Stimulated activated CD8-positive, alpha-beta memory T cell treated with anti-CD3 and anti-CD28 coated beads, Interleukin-7, amount 100 ng/mL, for 1 hour (primary cell): ENCODE measurements at places on chromosomes 13 and 19.
A peak's percentile ranks its signal among the peaks of the same experiment; 100 is the strongest.

DNA sequence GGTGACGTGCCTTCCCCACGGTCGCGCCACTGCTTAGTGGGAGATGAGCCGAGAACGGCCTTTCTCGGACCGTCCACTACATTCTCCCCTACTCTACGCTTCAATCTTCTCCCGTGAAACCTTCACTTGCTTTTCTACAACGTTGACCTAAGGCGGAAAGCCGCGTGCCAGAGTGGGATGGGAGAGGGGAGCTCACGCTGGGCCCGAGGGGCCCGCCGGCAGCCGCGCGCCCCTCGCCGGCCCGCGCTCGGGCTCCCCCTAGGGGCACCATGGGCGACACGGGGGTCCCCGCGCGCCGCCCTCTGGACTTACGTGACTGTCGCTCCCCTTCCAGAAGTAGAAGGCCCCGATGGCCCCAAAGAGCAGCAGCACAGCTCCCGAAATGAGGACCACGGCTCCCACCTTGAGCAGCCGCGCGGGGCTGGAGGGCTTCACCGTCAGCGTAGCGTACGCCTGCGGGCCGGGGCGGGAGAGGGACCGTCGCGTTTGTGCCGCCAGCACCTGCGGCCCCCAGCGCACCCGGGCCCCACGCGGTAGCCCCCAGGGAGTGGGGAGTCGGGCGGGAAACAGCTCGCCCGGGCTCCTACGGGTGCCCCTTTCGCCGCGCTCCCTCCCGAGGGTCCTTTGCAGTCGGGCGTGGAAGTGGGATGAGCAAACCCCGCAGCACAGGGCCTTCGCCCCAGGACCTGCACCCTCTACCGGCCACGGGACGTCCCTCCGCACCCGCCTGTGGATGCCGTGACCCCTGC is 727 bp downstream of the CNMD start:
- no peak for DNase-seq

GRCh38 chr13:84649853-84650252 is 767.6 kb upstream of the SLITRK1 start:
- no peak for DNase-seq

DNA sequence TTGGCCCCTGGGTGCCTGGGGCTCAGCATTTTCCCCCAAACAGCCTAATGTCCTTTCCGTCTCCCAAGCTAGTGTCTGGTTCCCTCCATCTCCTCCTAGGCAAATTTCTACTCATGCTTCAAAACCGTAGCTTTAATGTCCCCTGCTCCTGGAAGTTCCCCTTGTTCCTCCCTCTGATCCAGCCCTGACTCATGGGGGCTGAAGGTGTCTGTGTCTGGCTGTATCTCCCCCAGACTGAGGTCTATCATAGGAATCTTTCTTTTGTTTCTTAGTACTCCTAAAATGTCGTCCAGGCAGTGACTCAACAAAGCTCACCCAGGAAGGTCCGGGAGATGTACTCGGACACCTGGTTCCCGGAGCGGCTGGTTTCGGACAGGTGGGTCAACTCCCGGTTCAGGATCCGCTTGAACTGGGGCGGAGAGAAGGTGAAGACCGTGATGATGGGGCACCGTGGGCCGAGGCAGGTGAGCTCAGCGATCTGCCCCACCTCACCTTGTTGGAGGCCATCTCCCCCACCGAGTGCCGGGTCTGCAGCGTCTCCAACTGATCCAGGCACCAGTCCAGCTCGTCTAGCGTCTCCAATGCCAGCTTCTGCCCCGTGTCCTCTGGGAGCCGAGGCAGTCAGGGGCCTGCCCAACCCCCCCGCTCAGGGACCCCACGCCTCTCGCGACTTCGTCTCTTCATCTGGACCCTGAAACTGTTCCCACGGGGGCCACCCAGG is 6.2 kb downstream of the PDE4C start:
- DNase-seq = no peak

GRCh38 chr19:4577020-4577782 is 17.7 kb upstream of the SEMA6B start:
- DNase-seq = no peak

GRCh38 chr13:99545979-99546378 is 44.7 kb downstream of the TM9SF2 start:
- DNase-seq = no peak

GRCh38 chr19:6459262-6460098 is at the start of gene SLC25A23:
TSS of gene SLC25A23 (minus strand) at chr19:6459792. CDS start at chr19:6459628, 164 bp downstream.
- no peak for DNase-seq

DNA sequence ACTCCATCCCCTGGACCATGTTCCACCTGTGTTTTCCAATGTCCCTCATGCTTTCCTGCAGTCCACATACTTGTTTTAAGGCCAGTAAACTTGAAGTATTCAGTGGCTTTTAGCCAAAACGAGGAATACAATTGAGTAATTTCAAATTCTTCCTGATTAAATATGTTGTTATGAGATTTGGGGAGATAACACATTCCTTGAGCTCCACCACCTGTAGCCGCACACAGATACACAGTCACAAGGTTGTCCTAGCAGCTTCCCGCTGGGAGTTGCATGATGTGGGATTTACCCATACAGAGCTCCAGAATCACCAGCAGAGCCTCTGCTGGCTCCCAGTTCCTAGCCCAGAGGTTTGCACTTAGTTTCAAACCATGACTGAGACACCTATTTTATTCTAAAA is 53.6 kb upstream of the FRY start:
- no peak for DNase-seq

- DNase-seq = no peak
Observed at GRCh38 chr13:109787135-109787954, 962 bp upstream of the IRS2 start.

DNA sequence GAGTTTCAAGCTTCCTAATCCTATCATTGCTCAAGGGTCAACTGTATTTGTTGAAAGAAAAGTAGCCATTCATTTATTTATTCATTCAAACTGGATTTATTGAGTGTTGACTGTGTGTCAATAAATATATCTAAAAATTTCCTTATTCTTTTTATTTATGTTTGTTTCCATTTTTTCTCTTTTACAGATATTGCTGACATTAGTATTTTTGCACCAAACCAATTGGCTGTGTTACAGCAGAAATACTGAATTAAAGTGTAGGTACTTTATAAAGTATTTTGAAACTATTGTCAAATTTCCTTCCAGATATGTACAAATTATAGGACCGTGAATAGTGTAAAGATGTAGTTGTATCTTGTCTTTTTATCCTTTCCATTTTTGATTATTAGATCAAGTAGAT is 692.0 kb upstream of the SLC10A2 start:
- DNase-seq = no peak

GRCh38 chr13:107928762-107929161 is 286.6 kb downstream of the LIG4 start:
- no peak for DNase-seq

- DNase-seq = no peak
Observed at GRCh38 chr19:2719920-2720776, 1.0 kb downstream of the DIRAS1 start.

GRCh38 chr19:17778968-17779929 is 15.7 kb upstream of the B3GNT3 start:
- DNase-seq = no peak

- no peak for DNase-seq
Observed at GRCh38 chr13:97171136-97171535, 51.0 kb upstream of the MBNL2 start.

GRCh38 chr19:51091126-51091525 is 8.4 kb upstream of the KLK14 start:
- no peak for DNase-seq

DNA sequence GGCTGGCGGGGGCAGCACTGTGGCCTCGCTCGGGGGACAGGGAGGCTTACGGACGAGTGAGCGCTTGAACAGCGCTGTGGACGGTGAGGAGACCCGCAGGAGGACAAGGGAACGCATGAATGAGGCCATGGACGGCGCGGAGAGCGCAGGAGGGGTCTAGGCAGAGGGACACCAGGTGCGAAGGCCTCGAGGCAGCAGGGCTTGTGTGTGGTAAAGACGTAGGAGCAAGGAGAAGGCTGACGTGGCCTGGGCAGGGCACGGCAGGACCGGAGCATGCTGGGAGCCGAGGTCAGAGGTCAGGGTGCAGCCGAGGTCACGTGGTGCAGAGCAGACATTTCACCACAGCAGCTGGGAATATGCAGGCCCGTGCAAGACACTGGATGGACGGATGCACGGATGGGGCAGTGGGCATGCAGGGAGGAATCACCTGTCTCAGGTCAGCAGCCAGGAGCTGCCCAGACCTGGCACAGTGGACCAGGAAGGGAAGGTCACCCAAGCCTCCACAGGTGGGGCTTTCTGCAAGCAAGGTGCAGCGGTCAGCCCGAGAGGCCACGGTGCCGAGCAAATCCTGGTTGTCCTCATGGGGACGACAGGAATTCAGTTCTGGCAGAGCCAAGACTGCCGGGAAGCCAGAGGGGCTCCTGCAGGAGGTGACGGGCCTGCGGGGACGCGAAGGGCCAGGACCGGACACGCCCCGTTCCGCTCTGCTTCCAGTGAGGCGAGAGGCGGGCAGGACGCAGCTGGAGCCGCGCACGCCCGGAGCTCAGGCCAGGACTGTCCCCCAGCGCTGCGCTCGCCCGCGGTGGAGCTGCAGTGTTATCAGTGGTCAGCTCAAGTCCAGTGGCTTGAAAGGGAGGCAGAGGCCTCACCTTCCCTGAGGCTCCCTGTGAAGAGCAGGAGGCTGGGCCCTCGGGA is 72.2 kb downstream of the RASA3 start:
- DNase-seq = no peak

- DNase-seq = no peak
Observed at GRCh38 chr19:33063356-33063752, 1.3 kb downstream of the RHPN2 start.

- no peak for DNase-seq
Observed at GRCh38 chr19:44698492-44699201, at the start of gene CEACAM16. TSS of gene CEACAM16 (plus strand) at chr19:44699151. CDS start at chr19:44701457, 2,306 bp downstream.

- DNase-seq = no peak
Observed at GRCh38 chr13:37492741-37493514, 105.6 kb downstream of the POSTN start.

DNA sequence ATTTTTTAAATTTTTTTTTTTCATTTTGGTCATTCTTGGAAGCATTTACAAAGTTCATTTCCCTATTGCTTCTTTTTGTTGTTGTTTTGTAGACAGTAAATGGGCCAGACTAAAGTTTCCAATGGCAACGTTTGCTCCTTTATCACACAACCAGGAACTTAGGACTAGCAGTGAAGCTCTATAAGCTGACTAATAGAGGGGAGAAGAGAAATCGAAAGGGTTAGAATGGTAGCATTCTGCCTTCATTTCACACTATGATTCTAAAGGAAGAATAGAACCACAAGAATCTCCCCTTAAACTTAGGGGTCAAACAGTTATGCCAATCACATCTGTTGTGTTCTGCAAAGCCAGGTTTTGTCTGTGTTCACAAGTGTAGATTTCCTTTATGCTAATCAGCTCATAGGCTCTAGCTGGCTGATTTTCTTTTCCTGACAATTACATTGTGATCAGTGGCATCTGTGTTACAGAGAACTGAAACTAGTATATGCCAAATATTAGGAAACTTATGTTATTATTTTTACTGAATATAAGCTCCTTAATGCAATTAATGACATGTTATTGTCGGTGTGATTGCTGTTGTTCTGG is 467.3 kb downstream of the DACH1 start:
- no peak for DNase-seq

DNA sequence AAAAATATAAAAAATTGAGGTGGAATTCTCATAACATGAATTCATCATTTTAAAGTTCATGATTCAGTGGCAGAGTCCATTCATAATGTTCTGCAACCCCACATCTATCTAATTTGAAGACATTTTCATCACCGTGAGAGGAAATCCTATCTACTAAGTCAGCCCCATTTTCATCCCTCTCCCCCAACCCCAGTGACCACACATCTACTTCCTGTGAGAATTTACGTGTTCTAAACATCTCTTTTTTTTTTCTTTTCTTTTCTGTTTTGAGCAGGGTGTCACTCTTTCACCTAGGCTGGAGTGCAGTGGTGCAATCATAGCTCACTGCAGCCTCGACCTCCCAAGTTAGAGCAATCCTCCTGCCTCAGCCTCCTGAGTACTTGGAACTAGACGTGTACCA is 17.5 kb downstream of the ATCAY start:
- DNase-seq = no peak

- DNase-seq = no peak
Observed at GRCh38 chr19:14127929-14128509, 8.4 kb downstream of the ASF1B start.

DNA sequence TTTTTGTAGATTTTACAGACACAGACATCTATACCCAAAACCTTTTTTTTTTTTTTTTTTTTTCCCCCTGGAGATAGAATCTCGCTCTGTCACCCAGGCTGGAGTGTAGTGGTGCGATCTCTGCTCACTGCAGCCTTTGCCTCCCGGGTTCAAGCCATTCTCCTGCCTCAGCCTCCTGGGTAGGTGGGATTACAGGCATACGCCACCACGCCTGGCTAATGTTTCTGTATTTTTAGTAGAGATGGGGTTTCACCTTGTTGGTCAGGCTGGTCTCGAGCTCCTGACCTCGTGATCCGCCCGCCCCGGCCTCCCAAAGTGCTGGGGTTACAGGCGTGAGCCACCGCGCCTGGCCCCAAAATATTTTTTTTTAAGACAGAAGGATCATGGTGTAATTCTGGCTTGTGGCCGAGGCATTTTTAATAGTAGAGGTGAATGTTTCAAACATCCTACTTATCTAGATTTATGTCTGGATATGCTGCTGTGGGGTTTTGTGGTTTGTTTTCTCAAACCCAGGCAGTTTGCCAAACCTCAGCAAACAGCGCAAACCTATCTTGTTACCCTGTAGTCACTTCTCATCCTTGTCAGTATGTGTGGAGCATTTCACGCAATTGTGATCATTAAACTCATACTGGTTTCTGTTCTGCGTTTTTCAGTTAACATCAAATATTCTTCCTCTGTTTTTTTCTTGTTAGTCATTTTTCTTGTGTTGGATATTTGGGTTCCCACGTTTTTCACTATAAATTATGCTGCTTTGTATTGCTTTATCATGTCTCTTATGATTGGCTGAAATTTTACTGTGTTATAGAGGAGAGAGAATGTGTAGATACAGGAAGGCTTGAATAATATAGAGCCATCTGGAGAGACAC is 36.2 kb upstream of the GARRE1 start:
- peak; percentile 19 for DNase-seq

- DNase-seq = no peak
Observed at GRCh38 chr13:102692491-102692826, 2.4 kb downstream of the METTL21C start.
